ENCODE measurements at places on chromosomes 2 and 18. TPM values are rescaled to one million over a fixed set of nuclear protein-coding genes. Genes with fewer than 3 reads are reported as not detected.

AAK1 gene
- 50.5 TPM for total RNA-seq

FSHR gene
- not detected for total RNA-seq

CNTNAP5 gene
- not detected for total RNA-seq

SOCS6 gene
- 42.7 TPM for total RNA-seq

RNF152 gene
- 36.8 TPM for total RNA-seq

RNF103 gene
- total RNA-seq: 24.1 TPM

CXCR1 gene
- total RNA-seq: not detected

NETO1 gene
- total RNA-seq: not detected

PDE1A gene
- total RNA-seq: 9.7 TPM

VWC2L gene
- not detected for total RNA-seq

CSRNP3 gene
- total RNA-seq: 1.4 TPM

NCOA1 gene
- total RNA-seq: 15.5 TPM

LRRTM4 gene
- not detected for total RNA-seq

MYO7B gene
- 0.13 TPM for total RNA-seq

ILKAP gene
- total RNA-seq: 22.8 TPM

SLC38A11 gene
- total RNA-seq: 0.13 TPM

FAM161A gene
- total RNA-seq: 1.6 TPM

YES1 gene
- total RNA-seq: 71.1 TPM

ASTL gene
- total RNA-seq: not detected

CABLES1 gene
- 14.1 TPM for total RNA-seq

CHRNG gene
- total RNA-seq: not detected

UPP2 gene
- total RNA-seq: not detected

CFAP210 gene
- total RNA-seq: not detected

POTEJ gene
- total RNA-seq: not detected

ICOS gene
- total RNA-seq: not detected

ERICH2 gene
- 0.76 TPM for total RNA-seq

HOXD13 gene
- total RNA-seq: not detected

EVX2 gene
- total RNA-seq: not detected

PLCL1 gene
- 4.3 TPM for total RNA-seq

Measured in smooth muscle cell of the pulmonary artery (primary cell).